Stimulated activated CD8-positive, alpha-beta memory T cell treated with anti-CD3 and anti-CD28 coated beads, Interleukin-4, amount 100 ng/mL, for 4 hours (primary cell): ENCODE measurements at places on chromosomes 3 and 15.

DNA sequence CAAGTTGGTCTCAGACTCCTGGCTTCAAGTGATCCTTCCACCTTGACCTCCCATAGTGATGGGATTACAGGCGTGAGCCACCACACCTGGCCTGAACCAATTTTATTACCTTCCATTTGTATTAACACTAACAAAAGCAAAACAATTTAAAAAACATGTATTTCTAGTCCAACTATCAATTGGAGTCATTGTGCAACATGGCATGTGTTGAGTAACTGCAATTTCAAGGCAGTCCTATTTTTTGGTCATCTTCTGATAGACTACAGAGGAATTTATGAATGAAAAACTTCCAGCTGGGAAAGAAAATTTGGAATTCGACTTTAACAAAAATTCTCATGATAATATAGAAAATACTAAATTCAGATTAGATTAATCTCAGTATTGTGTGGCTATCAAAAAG, 16.8 kb downstream of the SPTSSB start:
- DNase-seq = no peak

GRCh38 chr3:51686512-51687215, 15.6 kb downstream of the TEX264 start:
- DNase-seq = peak; percentile 55

DNA sequence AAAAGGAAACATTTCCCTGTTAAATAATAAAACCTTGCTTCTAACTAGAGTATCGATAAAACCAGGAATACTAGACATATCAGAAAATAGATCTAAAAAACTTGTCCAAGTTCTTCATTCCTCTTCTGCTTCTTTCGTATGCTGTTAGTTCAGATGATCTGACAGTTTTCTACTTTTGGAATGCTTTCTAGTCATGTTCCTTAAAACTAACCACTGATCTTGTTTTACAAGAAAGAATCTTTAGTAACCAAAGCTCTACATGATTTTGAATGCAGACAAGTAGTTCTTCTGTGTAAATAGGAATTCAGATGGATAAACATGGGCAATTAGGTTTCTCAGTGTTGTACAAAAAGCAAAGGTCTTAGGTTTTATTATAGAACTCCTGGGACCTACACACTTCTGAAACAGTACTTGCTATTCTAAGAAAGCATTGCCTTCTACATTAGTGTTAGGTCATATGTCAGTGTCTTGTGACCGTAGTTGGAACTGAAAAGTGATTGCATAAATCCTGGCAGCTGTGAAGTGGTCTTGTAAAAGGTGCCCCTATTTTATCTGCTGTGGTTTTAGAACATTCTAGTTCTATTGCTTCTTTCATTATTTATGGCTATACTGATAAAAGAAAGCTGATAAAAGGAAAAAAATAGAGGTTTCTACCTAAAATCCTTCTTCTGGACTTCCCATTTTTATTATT, 40.7 kb downstream of the SNRK start:
- DNase-seq = no peak

DNA sequence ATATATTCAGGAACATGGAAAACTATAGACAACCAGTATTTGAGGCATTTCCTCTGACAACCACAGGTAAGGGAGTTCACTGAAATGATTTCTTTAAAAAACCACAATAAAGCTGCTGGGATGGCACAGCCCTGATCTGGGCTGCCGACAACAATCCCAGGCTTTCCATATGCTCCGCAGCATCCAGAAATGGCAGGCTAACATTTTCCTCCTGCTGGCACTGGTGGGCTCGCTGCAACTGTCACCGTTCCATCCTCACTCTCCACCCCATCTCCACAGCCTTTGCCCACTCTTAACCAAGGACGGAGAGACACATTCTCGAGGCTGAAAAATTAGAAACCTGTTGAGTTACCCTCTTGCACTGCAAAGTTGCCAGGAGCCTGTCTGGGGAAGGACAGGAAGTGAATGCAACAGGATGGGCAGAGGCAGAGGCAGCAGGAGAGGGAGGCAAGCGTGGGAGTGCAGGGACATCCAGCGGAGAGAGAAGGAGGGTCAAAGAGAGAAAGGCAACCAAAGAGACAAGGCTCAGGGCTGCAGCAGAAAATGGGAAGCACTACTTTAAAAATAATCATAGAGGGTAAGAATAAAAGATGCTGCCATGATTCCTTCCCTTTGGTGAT, 79.0 kb upstream of the ARRDC4 start:
- no peak for DNase-seq

DNA sequence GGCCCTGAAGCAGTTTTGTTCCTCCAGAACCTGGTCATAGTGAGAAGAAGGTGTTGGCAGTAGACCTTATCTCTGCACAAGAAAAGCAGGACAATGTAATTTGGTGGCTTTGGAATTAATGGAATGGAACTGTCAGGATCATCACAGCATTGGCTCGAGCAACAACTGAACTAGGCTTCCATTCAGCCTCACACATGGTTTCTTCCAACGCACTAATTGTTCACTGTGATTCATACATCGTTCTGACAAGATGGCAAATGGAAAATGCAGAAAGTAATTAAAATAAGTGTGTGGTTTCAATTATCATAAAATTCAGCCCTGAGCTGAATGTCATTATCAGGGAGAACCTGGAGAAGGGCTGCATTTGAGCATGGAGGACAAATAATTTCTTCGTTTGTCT, 80.6 kb downstream of the MFSD1 start:
- DNase-seq = no peak

GRCh38 chr3:110568246-110568645, 503.4 kb upstream of the NECTIN3 start:
- DNase-seq = no peak

GRCh38 chr3:127005864-127006500, 23.1 kb downstream of the PLXNA1 start:
- no peak for DNase-seq

GRCh38 chr3:49713336-49714105, 6.0 kb downstream of the AMIGO3 start:
- DNase-seq = no peak

DNA sequence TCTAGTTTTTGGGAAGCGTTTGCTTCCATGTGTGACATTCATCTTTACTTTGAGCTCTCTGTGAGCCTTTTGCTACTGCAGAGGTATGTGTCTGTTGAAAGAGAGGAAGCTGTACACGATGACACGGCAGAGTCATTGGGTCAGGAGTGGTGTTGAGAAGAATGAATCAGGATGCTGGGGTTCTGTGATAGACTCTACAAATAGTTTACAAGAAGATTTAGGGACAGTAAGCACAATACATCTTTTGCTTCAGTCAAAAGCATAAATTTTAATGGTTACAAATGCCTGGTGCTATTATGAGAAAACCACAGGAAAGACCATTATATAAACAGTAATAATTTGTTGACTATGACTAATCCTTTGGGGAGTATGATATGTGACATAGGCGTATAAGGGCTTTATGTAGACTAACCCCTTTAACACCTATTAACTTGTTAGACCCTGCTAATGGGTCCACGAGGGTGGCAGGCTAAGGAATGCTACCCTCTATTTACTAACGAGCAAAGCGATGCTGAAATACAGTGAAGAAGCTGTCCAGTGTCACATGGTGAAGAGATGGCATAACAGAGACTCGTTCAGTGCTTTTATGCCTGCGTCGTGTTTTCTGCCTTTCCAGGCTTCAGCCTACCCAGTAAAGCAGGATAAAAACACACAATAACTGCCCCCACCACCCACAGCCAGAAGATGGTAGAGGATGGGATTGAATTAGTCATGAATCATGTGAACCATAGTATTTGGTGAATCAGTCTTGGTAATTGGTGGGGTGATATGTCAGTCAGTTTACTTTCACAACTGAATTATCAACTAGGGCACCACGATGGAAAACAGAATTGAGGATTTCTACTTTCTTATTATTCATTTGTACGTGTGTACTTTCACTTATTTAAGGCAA, 118.8 kb downstream of the LPP start:
- DNase-seq = no peak

DNA sequence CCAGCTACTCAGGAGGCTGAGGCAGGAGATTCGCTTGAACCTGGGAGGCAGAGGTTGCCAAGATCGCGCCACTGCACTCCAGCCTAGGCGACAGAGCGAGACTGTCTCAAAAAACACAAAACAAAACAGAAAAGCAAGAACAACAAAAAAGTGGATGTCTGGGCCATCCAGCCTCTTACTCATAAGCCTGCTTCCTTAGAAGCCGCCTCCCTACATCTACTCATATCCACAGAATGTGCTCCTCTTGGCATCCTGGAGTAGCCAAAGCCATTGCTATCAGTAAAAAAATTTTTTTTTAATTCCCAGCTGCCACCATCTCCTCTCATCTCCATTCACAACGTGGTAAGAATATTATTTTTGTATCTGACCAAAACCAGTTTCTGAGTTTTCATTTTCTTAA, 10.8 kb downstream of the ZSCAN2 start:
- no peak for DNase-seq

- DNase-seq = no peak
These were observed 273.2 kb downstream of the MFSD1 start for GRCh38 chr3:159074756-159075701.

DNA sequence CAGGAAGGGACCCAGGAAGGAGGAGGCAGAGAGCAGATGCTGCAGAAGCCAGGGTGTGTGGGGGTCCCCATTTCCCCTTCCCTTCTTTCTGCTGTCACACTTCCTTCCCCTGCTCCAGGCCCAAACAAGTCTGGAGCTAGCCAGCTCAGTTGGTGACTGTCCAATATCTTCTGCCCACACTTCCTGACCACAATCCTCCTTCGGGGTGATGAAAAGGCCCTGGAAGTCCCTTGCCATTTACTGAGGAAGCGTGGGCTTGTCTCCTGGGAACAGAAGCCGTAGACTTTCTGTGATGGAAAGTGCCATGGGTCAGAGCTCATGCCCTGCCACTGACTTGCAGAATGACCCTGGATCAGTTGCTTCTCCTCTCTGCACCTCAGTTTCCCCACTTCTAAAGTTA, 39.0 kb downstream of the ANAPC13 start:
- DNase-seq = no peak

DNA sequence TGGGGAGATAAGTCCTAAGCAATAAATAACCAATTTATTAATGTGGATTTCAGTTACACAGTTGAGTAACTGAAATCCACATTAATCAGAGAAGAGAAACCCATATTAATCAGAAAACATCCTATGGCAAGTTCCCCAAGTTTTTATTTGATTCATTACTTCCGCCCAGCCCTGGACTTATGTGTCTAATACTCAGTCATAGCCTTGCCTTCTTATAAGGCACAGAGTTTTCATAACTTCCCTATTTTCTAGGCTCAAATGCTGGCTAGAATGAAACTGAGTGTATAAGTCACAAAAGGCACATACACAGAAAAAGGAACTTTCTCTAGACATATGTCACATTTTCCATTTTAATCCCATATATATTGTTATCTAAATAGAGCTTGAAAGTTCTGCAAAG, 28.8 kb downstream of the CD47 start:
- DNase-seq = no peak

DNA sequence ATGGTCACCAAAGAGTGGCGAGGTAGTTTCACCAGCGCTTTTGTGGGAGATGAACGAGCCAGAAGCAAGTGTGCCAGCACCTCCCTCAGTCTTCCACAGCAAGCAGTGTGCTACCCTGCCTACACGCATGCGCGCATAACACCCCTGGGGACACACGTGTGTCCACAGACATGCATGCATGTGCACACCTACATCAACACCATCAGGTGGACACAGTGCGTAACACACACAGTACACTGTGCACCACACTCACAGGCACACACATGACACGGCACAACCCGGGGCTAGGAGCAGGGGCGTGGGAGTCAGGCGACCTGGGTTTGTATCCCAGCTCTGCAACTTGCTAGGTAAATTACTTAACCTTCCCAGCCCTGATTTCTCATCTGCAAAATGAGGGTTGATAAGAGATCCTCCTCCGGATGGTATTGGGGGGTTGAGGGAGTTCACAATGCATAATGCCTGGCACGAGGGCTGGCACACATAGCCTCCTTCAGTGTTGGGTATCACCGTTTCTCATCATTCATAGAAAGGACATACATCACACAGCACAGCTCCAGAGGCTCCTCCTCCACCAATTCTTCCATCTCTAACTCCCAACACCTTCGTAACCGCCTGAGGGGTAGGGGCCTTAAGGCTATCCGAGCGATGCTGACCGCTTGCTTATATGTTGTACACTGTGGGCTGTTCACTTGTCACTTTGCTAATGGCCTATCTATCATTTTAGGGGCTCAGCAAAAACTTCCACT, 174.9 kb downstream of the SMAD6 start:
- DNase-seq = no peak
